Trophoblast cell (in vitro differentiated cells and primary cell): ENCODE measurements at places on chromosomes 6 and 20.
A peak's percentile ranks its signal among the peaks of the same experiment; 100 is the strongest.

GRCh38 chr6:160327981-160328380, 20.2 kb upstream of the SLC22A3 start:
- H3K27me3 ChIP-seq: no peaks in the 10 kb centered on the region
- no peak overlapping the region for H3K27ac ChIP-seq
- no peaks in the 10 kb centered on the region for H3K4me1 ChIP-seq
- H3K4me3 ChIP-seq: no peak overlapping the region
- DNase-seq: peak; percentile 90

GRCh38 chr6:73062130-73062529, 163.2 kb downstream of the KHDC1L start:
- H3K27me3 ChIP-seq: no peaks in the 10 kb centered on the region
- no peaks in the 10 kb centered on the region for H3K4me1 ChIP-seq
- no peak for DNase-seq
- no peak overlapping the region for H3K4me3 ChIP-seq

- no peaks in the 10 kb centered on the region for H3K27me3 ChIP-seq
- H3K36me3 ChIP-seq: no peaks in the 10 kb centered on the region
- H3K4me1 ChIP-seq: no peaks in the 10 kb centered on the region
Observed at GRCh38 chr6:136180704-136181511, 69.2 kb downstream of the MTFR2 start.

DNA sequence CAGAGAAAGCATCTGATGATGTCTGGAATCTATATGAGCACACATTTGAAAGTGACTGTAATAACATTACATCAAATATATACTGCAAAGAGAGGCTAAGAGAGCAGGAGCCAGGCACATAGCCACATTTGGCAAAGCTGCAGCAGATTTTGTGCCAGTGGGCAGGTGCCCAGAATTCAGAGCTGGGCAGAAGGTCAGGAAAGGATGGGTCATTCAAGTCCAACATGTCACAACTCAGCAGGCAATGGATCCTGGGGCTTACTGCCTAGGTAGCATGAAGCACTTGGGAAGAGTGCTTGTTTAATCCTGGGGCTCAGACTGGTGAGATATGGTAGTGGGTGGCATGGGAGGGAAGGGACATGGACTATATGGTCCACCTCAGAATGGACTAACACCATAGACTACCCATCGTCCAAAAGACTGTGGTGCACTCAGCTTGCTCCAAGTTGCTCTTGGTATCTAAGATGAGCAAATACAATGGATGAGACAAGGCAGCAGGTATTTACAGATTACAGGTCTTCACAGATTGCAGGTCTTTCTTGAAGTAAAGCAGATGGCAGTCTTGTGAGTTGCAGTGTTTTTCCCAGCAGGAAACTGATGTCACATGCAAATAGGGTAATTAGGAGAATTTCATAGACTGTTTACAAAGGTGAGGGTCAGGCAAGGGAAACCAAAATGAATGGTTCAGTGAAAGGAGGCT, 31.2 kb upstream of the SHLD1 start:
- no peaks in the 10 kb centered on the region for H3K4me1 ChIP-seq
- H3K27ac ChIP-seq: no peak overlapping the region
- no peaks in the 10 kb centered on the region for H3K27me3 ChIP-seq
- DNase-seq: no peak

DNA sequence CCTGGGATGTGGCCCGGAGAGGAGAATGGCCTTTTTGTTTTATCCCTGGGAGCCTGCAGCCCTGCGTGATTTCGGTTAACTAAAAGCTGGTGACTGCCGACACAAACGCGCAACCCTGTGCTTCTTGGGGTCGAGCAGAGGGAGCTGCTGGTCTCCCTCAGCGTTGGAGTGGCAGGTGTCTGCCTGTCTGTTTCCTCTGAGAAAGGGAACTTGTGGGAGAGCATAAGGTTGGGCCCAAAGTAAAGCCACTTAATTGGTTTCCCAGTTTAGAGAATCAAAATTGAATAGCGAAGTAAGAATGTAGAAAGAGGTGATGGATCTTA, 500 bp downstream of the LTV1 start:
- H3K27ac ChIP-seq: no peak overlapping the region
- DNase-seq: no peak
- H3K36me3 ChIP-seq: peaks cover 11% of the 10 kb centered on the region
- H3K4me1 ChIP-seq: peaks cover 7% of the 10 kb centered on the region
- H3K27me3 ChIP-seq: no peaks in the 10 kb centered on the region

GRCh38 chr20:39853636-39854035, 835.4 kb downstream of the MAFB start:
- H3K4me3 ChIP-seq: no peak overlapping the region
- H3K27ac ChIP-seq: no peak overlapping the region
- DNase-seq: peak; percentile 32
- H3K4me1 ChIP-seq: peaks cover 12% of the 10 kb centered on the region

GRCh38 chr20:46349035-46349741, 40.9 kb upstream of the CDH22 start:
- peaks cover 12% of the 10 kb centered on the region for H3K4me1 ChIP-seq
- DNase-seq: no peak
- no peaks in the 10 kb centered on the region for H3K27me3 ChIP-seq
- peaks cover 9% of the 10 kb centered on the region for H3K36me3 ChIP-seq

DNA sequence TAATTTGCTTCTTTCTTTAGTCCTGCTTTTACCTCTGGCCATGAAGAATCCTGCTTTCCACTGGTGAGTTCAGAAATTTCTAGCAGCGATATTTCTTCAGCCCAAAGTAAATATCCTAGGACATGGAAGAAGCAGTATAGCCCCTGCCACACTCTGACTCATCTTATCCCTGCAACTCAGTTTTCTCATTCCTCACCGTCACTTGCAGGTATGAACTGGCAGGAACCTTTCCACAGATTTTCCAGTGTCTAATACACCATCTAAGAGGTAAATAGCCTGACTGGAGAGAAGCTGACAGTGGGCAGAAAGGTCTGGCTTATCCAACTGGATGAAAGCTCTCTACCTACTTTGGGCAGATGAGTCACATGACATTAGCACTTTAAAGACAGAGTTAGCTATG, 816.7 kb upstream of the FLRT3 start:
- no peaks in the 10 kb centered on the region for H3K4me1 ChIP-seq
- H3K4me3 ChIP-seq: no peak overlapping the region
- no peaks in the 10 kb centered on the region for H3K36me3 ChIP-seq

GRCh38 chr6:149513915-149514314, 29.1 kb upstream of the ZC3H12D start:
- peaks cover 3% of the 10 kb centered on the region for H3K4me1 ChIP-seq
- peak; percentile 22 for DNase-seq
- H3K4me3 ChIP-seq: no peak overlapping the region
- H3K36me3 ChIP-seq: peaks cover 8% of the 10 kb centered on the region
- no peak overlapping the region for H3K27ac ChIP-seq
